ENCODE measurements at places on chromosomes 4 and X.

DNA sequence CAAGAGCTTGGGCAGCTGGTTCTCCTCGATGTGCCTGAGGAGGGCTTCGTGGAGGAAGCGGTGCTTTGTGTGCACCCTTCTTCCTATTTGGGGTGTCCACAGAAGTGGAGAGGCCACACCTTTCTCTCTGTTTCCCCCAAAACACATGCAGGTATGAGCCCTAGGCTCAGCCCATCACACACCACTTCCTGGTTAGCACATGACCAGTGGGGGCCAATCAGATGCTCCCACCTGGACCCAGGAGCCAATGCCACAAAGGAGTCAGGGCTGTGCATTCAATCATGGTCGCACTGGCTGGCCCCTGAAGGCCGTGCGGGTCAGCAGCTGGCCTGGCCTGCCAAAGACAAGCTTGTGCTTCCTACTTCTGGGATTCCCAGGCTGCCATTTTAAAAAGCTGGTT lies 51.4 kb downstream of the PPP2R2C start:
- DNase-seq, result no peak

DNA sequence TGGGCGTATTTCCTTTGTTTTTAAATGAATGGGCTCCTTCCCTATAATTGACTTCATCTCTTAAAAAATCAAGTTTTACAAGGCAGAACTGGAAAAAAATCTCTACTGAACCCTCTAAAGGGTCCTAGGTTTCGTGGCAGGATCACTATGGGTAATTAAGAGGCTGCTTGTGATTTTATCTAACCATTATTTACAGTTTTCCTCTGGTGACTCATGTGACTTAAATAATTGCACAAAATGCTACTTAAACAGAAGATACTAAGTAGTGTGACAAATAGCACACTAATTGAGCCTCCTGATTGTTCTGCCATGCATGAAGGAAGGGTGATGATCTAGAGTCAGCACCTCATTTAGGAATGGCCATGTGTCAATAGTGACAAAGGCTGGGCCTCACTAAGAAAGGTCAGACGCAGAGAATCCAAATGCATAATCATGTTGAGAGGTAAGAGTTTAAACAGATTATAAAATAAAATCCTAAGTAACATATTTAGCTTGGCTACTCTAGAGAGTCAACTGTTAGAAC lies 35.5 kb downstream of the OFD1 start:
- no peak for DNase-seq

GRCh38 chr4:89311433-89311832 lies 3.8 kb upstream of the GPRIN3 start:
- DNase-seq, result no peak

- no peak for DNase-seq
Measured at GRCh38 chr4:154961263-154961662, 180.2 kb downstream of the RBM46 start.

DNA sequence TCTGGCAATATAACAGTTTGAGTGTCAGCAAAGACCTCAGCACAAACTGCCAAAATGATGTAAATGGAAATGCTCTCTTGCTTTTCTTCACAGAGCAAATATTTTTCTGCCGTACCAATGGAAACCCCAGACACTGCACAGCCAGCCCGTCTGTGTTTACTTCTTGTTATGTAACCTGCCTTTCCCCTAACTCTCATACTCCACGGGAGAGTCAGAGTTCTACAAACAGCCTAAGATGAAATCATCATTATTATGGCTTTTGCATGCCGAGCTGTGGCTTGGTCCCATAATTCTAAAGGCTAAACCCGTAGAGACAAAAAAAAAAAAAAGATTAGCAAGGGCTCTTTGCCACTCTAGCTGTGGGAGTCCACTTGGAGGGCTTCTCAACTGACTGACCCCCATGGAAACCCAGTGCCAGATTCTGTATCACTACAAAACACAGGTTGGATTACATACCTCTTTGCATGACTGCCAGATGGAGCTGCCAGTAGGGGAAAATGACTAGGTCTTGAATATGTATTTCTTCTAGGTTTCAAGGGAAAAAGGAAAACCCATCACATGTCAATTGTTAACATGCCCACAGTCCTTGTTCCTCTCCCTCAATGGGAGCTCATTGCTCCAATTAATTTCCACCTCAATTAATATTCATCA lies 197.2 kb upstream of the CNKSR2 start:
- no peak for DNase-seq

GRCh38 chrX:104351173-104351769 lies 96.5 kb upstream of the ESX1 start:
- no peak for DNase-seq

GRCh38 chr4:184891816-184892397 lies 66.1 kb upstream of the ACSL1 start:
- DNase-seq, result no peak

- no peak for DNase-seq
Measured at GRCh38 chrX:116267511-116268040, 97.0 kb downstream of the AGTR2 start.

DNA sequence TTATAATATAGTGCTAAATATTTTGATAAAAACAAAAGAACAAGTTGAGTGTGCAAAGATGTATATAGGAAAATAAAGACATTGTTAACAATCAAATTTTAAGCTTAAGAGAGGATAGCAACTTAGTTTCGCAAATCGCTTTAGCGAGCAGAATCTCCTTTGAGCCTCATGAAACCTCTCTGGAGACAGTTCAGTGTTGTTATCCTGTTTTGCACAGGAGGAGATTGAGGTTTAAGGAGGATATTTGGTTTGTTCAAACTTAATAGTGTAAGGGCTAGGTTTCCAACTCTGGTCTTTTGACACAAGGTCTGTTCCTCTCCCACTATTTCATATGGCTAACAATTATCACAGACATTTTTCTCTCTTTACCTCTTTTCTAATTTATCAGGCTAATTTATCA lies 1848.5 kb upstream of the TENM3 start:
- DNase-seq, result no peak

All from activated T-helper 9 cell treated with anti-CD3 and anti-CD28 coated beads, Interleukin-2, amount 50 U/mL, for 16 hours (primary cell).